Stimulated activated naive CD4-positive, alpha-beta T cell treated with Interleukin-2 at 50 U/mL for 16 hours (primary cell): ENCODE measurements at places on chromosomes 5 and 9.

DNA sequence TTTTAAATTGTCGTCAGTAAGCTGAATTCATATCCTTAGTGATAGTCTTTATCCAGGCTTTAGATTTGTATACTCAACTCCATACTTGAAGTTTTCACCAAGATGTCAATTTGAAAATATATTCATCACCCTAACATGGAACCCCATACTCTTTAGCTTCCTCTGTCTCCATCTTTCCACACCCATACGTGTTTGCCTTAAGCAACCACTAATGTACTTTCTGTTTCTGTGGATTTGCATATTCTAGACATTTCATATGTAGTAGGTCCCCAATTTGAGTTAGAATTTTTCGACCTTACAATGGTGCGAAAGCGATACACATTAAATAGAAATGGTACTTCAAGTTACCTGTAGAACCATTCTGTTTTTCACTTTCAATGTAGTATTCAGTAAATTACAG, 65.2 kb downstream of the NSD1 start:
- DNase-seq, result no peak

DNA sequence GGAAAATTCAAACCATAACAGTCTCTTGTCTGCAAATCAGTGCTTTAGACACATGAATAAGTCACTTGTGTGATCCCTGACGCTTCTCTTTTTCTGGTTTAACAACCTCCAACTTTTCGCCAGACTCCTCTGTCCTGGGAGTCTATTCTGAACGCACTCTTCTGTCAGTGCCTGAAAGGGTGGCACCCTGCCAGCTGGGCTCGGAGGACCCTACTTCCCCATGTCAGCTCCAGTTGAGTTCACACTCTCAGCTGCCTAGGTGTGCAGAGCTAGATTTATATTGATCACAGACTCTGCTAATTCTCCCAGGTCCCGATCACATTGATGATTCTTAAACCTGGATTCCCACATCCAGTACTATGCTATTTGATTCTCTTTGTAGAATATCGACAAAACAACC, 649.1 kb downstream of the BNC2 start:
- DNase-seq, result no peak

- no peak for DNase-seq
Measured at GRCh38 chr5:74179701-74180100, 460.8 kb downstream of the ENC1 start.

- DNase-seq, result no peak
Measured at GRCh38 chr5:9789777-9790176, 159.6 kb upstream of the TAS2R1 start.

- DNase-seq, result no peak
Measured at GRCh38 chr9:133581011-133581410, 28.2 kb downstream of the FAM163B start.

GRCh38 chr9:19184144-19184917, 46.2 kb upstream of the DENND4C start:
- peak; percentile 82 for DNase-seq
